Left hindlimb (tissue), 1 donor: ENCODE measurements at places on chromosomes 4 and X.

DNA sequence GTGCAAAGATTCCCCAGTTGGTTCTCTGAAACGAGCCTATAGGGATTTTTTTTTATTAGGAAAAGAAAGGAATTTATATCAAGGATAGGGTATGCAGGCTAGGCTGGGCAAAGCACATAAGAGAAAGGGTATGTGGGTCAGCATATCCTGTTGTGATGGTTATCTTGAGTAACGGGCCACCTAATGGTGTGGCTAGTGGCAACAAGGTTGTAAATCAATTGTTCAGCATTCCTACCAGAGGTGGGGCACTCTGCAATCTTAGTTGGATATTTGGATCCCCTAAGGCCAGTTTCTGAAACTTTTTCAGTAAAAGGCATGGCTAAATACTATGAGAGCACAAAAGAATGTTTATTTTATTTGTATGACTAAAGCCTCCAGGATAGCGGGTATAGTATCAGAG lies 42.7 kb downstream of the DCAF12L1 start:
- no peak for DNase-seq

GRCh38 chr4:78131403-78131802 lies 74.3 kb downstream of the FRAS1 start:
- DNase-seq = no peak

GRCh38 chrX:91079342-91080114 lies 355.1 kb upstream of the PABPC5 start:
- DNase-seq = no peak

DNA sequence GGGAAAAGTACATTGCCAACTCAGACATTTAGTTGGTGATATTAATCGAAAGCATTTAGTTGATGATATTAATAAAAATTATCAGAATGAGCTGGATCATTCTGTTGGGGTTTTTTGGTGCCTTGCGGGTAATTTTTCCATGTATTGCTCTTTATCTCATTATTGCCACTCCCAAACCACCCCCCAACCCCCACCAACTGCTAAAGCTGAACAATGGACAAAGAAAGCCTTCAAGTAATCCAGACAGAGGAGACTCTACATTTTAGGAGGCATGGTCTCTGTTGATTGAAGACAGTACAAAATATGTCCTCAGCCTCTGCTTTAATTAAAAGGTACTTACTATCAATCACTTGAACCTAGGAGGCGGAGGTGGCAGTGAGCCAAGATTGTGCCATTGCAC lies 22.5 kb downstream of the PDK3 start:
- no peak for DNase-seq

- DNase-seq = no peak
Observed at GRCh38 chr4:79175716-79176115, 150.1 kb downstream of the NAA11 start.
